ENCODE measurements at places on chromosomes 13 and 19.

GRCh38 chr19:41416194-41416674, 10.9 kb downstream of the B3GNT8 start:
- no peak for DNase-seq

- DNase-seq = peak; percentile 45
Measured at GRCh38 chr19:35468637-35469036, 20.6 kb downstream of the FFAR2 start.

- DNase-seq = no peak
Measured at GRCh38 chr13:104809483-104809882, 1726.0 kb downstream of the EFNB2 start.

DNA sequence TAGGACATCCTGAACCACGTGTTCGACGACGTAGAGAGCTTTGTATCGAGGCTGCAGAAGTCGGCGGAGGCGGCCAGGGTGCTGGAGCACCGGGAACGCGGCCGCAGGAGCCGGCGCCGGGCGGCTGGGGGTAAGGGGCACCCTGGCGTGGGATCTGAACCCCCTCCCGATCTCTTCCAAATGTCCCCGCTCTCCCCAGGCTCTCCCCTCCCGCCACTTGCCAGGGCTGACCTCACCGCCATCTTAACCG, 6.0 kb downstream of the EPS8L1 start:
- DNase-seq = no peak

DNA sequence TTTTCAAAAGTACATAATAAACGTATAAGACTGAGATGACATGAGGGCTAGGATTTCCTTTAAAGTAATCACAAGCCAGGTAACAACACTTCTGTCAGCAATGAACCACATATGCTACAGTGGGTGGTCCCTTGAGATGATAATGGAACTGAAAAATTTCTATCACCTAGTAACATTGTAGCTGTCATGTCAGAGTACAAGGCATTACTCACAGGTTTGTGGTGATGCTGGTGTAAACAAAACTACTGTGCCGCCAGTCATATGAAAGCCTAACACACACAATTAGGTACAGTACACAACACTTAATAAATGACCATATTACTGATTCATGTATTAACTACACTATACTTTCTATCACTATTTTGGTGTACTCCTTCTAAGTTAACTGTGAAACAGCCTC, 36.8 kb downstream of the MIPEP start:
- DNase-seq = no peak

- DNase-seq = no peak
Measured at GRCh38 chr19:4302243-4302640, at the start of gene TMIGD2. Gene TMIGD2 (minus strand): TSS chr19:4302389. CDS start chr19:4302385, 4 bp downstream.

GRCh38 chr13:100566543-100566942, 22.0 kb downstream of the GGACT start:
- DNase-seq = no peak

- no peak for DNase-seq
Measured at GRCh38 chr13:48246102-48246501, 13.1 kb downstream of the ITM2B start.

- no peak for DNase-seq
Measured at GRCh38 chr19:37333457-37333856, 37.4 kb upstream of the ZNF527 start.

DNA sequence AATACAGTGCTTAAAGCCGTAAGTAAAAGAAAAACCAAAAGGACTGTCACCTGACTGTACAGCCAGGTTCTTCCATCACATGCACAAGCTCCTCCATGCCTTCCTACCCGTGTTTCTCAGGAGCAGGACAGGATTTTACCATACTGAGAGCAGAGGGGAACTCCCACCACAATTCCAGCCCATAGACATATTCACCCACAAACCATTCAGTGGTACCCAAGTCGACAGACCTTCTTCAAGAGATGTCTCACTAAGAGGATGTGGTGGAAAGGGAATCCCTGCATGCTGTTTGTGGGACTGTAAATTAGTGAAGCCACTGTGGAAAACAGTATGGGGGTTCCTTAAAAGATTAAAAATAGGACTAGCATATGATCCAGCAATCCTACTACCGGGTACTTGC, 66.9 kb upstream of the DOCK9 start:
- no peak for DNase-seq

- DNase-seq = no peak
Measured at GRCh38 chr13:37456506-37456905, 142.1 kb downstream of the POSTN start.

DNA sequence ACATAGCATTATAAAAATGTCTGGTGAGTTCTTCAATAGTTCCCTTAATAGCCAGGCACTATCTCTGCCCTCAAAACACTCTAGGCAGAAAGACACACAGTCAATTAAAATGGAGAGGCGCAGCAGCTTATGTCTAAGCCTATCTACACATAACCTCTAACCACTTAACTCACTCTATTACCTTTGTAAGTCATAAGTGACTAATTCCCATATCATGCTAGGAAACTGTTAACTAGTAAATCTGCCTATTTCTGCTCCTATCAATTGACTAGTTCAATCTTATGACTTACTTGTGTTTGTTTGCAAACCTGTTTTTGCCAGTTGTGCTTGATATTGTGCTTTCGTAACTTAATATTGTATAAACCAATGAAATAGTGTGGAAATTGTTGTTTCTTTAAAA, 3.2 kb downstream of the CCDC122 start:
- no peak for DNase-seq

GRCh38 chr19:17718947-17719711, at the start of gene MAP1S:
Gene MAP1S (plus strand): TSS chr19:17719480. CDS start chr19:17719503, 23 bp downstream.
- DNase-seq = peak; percentile 77

GRCh38 chr19:20165971-20166592, 932 bp upstream of the ZNF486 start:
- DNase-seq = no peak

DNA sequence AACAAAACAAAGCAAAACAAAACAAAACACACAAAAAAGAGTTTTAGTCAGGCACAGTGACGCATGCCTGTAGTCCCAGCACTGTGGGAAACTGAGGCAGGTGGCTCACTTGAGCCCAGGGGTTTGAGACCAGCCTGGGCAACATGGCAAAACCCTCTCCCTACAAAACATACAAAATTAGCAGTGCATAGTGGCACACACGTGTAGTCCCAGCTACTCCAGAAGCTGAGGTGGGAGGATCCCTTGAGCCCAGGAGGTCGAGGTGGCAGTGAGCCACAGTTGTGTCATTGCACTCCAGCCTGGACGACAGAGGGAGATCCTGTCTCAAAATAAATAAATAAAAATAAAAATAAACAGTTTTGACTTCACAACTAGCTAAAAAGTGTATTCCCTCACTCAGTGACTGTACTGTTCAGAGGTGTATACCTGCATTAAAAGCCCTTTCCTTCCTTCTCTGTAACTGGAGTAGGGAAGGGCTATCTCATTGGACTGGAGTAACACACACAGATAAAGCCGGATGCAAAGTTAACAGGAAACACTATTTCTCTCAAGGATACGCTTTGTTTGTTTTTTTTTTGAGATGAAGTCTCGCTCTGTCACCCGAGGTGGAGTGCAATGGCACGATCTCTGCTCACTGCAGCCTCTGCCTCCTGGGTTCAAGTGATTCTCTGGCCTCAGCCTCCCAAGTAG, 3.7 kb upstream of the BAX start:
- DNase-seq = no peak

DNA sequence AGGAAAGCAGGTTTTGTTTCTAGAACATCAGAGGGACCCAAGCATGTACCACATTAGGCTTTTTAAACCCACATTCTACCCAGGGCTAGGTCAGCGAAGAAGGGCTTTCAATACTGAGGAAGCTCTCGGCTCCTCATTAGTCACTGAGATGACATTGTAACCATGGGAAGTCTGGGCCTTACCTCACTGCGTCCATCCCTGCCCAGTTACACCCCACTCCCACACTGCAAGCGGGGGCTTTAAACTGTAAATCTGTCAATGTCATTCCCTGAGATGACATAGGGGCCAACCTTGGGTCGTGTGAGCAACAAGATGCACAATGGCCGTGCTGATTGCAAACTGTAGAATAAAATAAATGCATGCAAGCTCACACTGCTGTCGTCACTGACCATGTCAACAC, 21.7 kb upstream of the TFDP1 start:
- DNase-seq = no peak

- DNase-seq = no peak
Measured at GRCh38 chr13:111492341-111492950, 172.0 kb downstream of the TEX29 start.

GRCh38 chr19:46975925-46976782, 43.5 kb upstream of the NPAS1 start:
- no peak for DNase-seq

- DNase-seq = no peak
Measured at GRCh38 chr19:8255426-8256125, 46.4 kb downstream of the CERS4 start.

DNA sequence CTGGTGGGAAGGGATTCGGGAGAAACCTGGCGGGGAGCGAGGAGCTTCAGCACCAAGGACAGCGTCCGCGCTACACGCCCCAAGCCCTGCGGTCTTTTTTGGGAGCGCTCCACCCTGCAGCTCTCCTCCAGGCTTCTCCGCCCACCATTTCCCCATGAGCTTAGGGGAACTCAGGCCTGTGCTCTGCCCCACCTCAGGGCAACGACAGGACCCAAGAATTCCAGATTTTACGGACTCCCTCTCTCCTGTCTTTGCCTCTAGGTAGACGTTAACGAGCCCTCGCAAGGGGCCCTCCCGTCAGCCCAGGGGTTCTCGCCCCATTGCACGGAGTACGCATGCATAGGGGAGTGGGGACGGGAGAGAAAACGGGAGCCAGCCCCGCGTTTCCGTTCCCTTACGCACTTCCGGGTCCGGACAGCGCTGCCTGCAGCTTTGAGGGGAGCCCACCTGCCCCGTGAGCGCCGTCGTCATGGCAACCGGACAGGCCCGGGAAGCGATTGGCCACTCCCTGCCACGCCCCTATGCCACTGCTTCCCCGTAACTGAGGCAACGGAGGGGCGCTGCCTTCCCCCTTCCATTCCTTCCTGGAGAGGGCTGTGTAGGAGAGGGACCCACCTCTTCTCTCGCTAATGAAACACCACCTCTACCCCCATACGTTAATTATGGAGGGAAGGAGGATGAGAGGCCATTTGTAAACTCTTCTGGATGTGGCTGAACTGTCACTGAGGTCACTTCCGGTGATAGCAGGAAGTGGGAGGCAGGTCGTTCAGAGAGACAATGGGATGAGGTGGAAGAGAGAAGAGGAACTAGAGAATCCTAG, 20.8 kb downstream of the NOVA2 start:
- DNase-seq = peak; percentile 75

DNA sequence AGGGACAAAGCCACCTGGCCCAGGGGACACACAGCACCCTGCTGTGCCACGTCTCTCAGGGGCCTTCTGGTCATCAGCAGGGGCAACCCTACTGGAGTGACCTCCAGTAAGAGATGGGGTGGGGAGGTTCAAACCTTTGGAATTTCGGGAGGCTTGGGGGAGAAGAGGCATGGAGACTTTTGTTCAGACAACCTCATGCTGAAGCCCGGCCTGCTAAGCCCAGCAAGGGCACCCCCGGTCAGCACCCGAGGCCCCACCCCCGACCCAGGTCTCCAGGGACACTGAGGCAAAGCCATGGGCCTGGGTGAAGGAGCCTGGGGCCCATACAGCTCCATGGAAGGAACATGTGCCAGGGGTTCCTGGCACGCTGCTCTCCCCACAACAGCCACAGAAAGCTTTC, 23.3 kb downstream of the ZNF787 start:
- DNase-seq = no peak

- DNase-seq = no peak
Measured at GRCh38 chr13:94028650-94029049, 450.8 kb downstream of the DCT start.

DNA sequence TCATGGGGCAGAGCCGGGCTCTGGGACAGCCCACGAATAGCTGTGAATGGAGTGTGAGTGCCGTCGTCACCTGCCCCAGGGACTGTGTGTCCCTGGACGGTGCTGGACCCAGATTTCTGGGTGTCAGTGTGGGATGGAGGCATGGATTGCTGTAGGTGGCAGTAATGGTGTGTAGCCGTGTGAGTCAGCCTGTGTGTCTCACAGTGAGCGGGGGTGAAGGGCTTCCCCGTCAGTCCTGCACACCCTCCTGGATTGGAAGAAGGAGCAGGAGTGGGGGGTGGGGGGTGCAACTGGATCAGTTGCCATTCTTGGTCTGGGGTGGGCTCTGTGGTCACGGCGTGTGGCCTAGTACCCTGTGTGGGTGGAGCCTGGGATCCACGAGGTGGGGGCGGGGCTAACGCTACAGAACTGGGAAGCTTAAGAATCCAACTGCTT, 6.5 kb upstream of the LTBP4 start:
- no peak for DNase-seq

All from GM06990 (cell line).